NCI-H2029 (cell line): ENCODE measurements at places on chromosomes 3 and 15.

DNA sequence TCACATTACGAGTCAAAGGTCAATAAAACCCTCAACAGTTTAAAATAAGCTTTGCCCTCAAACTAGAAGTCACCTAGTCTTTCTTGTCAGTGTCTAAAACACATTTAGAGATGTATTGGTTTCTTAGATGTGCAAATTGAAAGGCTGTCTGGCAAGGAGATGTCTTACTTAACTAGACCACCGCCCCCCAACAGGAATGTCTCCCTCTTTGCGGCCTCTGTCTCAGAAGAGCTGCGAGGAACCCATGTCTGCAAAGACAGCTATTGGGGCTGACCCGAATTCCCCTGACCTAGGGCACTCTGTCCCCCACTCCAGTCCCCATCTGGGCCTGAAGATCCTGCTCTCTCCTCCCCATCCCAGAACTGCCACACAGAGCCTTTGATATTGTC is 46.3 kb downstream of the ZIC4 start:
- DNase-seq, result no peak

DNA sequence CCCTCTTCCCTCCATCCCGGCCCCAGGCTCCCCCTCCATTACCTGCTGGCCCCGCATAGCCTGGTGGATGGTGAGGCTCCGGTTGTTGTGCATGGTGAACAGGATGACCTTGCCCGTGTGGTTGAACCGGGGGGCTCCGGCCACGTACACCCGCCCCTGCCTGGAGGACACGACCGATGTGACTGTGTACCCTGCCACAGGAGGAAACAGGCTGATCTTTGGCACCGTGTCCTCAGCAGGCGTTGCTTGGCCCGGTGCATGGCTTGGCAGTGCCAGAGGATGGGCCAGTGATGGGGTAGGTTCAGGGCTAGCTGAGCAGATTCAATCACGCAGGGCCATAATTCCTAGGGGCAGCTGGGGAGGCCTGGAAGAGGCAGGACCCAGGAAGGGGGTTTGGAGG is 58.1 kb downstream of the FEM1B start:
- no peak for DNase-seq

GRCh38 chr15:55357774-55358173 is 38.8 kb downstream of the PIGB start:
- no peak for DNase-seq

DNA sequence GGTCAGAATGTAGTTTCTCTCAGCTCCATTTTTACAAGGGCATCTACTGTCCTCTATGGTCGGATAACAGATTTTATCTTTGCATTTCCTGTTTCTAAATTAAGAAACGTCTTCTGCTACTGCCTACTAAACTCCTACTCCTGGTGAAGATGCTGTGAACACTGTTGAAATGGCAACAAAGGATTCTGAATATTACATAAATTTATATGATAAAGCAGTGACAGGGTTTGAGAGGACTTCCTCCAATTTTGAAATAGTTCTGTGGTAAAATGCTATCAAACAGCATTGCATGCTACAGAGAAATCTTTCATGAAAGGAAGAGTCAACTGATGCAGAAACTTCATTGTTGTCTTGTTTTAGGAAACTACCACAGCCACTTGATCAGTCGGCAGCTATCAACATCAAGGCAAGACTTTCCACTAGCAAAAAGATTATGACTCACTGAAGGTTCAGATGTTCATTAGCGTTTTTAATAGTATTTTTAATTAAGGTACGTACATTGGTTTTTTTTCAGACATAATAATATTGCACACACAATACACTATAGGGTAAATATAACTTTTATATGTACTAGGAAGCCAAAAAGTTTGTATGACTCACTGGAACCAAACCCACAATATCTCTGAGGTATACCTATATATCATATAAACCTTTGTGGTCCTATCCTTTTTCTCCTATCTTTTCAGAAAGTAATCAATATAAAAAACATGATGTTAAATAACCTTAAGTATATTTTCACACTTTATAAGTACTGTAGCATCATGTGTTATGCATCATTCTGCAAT is 156.1 kb downstream of the STAG1 start:
- DNase-seq, result no peak

- peak; percentile 5 for DNase-seq
Measured at GRCh38 chr3:40800343-40800742, 275.6 kb downstream of the ZNF621 start.

DNA sequence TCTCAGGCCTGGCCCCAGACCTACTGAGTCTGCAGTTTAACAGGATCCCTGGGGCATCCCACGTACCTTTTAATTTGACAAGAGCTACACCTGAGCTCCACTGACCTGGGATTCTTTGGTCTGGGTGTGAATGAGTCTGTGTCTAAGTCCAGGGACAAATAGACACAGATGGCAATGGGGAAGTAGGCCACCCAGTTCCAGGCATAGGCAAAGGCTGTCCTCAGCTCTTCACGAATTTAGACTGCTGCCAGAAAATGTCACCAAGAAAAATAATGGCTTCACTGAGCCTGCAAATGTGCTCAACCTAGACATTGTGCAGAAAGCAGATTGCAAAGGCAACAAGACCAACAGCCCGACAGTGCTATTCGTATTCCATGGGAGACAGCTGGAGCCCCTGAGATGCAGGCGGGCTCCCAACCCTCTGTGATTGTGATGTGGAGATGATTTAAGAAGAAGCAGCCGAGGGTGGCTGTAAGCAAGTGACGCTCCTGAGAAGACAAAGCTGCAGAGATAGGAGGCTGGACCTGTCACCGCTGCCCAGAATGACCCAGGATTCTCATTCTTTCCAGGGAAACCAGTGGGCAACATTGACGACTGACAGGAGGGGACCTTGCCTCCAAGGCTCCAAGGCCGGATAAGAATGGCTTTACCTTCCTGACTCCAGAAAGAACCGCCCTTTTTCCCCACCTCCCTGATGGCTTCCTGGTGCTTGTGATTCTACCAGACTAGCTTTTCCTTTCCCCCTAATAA is 39.8 kb upstream of the IREB2 start:
- no peak for DNase-seq

- no peak for DNase-seq
Measured at GRCh38 chr3:98628317-98628716, 34.9 kb upstream of the CPOX start.

DNA sequence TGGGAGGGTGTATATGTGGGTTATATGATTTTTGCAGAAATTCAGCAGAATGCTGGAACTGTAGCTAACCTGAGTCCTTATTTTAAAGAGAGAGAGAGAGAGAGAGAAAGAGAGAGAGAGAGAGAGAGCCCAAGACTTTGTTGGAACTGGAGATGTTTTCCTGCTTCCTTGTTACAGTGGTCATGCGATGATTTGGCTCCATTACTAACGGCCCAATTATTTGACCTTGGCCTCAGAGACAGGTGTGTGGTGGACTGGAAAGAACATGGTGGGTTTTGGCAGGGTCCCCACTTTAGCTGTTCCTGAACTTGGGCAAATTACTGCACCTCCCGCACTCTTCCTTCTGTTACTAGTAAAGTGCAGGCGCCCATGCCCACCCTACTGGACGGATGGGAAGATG is 14.8 kb upstream of the ACSBG1 start:
- no peak for DNase-seq

GRCh38 chr3:52539010-52539653 is 2.7 kb downstream of the UQCC5 start:
- DNase-seq, result no peak

- DNase-seq, result no peak
Measured at GRCh38 chr3:12999147-13000140, 73.8 kb downstream of the IQSEC1 start.

- no peak for DNase-seq
Measured at GRCh38 chr15:64775551-64776401, at the start of gene RBPMS2. Gene RBPMS2, minus strand, starts transcription at chr15:64775589. Its CDS starts 270 bp downstream, at chr15:64775319.

DNA sequence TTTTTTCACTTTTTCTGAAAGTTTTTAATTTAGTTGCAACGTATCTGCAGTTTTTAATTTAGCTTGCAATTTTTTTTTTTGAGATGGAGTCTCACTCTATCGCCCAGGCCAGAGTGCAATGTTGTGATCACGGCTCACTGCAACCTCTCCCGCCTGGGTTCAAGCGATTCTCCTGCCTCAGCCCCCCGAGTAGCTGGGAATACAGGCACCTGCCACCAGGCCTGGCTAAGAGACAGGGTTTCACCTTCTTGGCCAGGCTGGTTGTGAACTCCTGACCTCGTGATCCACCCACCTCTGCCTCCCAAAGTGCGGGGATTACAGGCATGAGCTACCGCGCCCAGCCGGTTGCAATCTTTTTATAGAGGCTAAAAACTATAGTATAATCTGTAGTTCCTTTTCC is 142.9 kb upstream of the ALCAM start:
- DNase-seq, result no peak

- DNase-seq, result no peak
Measured at GRCh38 chr3:29605845-29606244, 325.0 kb downstream of the RBMS3 start.

DNA sequence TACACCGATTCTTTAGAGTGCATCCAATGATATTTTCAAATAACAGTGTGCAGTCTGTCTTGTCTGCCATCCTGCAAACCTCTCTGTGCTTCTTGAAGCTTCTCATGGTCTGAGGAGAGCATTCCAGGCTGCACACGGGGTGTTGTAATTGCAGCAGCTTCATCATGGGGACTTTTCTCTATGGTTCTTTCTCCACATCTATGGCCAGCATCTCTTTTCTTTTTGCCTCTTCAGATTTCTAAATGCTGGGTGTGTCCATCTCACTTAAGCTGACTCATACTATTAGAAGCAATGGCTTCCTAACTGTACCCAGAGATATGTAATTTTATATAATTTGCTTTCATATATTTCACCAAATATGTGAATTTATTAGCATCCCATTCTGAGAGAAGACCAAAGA is 63.8 kb upstream of the EPHB3 start:
- DNase-seq, result no peak

DNA sequence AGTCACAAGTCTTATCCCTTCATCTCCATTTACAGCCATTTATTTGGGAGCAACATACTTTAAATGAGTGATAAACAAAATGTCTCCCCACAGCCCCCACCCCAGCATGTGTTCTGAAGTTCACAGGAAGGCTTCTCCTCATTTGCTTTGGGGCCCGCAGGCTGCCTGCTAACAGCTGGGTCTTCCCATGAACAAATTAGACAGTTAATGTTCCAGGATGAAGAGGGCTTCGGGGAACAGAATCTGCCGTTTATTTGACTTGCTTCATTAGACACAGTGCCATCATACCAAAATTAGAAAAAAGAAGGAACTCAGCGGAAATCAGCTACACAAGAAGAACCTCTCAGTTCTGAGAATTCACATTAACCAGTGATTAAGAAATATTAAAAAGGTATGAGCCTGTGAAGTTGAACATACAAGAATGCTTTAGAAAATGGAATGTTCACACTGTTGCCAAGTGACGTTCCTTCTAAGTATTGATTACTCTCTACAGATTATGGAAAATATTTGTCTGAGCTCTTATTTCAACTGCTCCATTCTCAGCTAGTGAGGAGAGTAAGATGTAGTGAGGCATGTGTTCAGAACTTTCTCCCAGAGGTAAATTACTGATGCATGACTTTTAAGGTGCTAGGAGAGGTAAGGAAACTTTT is 107.5 kb upstream of the THBS1 start:
- no peak for DNase-seq

GRCh38 chr15:41281236-41281635 is 50.2 kb downstream of the CHP1 start:
- DNase-seq, result no peak

DNA sequence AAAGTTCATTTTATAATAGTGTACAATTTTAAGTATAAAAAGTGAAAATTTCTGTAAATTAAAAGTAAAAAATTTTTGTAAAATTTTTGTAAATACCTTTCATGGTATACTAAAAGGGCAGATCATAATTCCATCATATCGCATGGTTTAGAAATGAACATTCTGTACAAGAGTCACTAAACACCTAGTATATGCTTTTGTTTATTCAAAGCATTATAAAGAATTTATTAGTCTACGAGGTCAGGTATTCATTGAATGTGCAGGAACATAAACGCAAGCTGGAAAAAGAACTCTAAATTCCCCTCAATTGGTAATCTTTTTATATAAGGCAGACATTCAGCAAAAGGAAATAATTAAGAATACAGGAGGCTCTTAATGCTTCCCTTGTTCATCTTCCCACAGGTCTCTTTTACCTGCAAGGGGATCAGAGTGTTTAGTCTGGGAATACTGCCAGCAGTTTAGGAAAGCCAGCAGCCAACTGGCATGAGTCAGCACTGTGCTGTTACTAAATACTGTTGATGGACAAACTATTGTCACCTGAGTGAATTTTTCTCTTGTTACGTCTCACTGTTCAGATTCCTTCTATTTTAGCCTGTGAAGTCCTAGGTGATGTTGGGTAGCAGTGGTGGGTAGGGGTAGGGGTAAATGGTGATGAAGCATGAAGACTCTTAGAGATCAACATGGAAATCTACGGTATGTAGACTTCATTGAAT is 70.1 kb downstream of the UQCC5 start:
- DNase-seq, result peak; percentile 74

GRCh38 chr3:54917862-54918261 is 10.0 kb downstream of the LRTM1 start:
- DNase-seq, result no peak

- no peak for DNase-seq
Measured at GRCh38 chr15:61687651-61688050, 372.6 kb downstream of the VPS13C start.

DNA sequence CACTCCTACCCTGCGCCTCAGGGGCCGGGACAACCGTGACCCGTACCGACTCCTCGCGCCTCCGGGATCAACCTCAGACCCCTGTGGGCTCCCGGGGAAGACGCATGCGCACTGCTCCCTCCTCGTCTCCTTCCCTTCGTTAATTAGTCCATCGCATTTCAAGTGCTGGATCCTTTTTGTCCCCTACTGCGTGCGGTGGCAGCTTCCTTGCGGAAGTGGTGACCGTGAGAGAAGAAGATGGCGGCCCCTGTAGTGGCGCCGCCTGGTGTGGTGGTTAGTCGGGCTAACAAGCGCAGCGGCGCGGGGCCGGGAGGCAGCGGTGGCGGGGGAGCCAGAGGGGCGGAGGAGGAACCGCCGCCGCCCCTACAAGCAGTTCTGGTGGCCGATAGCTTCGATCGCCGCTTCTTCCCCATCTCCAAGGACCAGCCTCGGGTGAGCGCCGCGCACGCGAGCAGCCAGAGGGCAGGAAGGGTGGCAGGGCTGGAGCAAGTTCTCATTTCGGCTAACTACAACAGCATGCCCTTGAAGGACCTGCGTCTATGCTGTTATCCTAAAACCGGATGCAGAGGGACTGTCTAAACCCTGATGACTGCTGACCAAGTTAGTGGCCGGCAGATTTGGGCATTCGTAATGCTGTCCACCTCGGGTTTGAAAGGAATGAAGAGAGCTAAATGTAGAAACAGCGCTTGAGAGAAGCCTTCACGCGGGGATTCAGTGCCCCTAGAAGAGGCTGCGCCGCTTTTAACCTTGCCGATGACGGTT is at the start of gene EIF2B5:
EIF2B5 (plus strand) TSS at position 210 of the 762 bp plus-strand sequence; CDS start at position 238, 28 bp downstream.
- DNase-seq, result peak; percentile 95

DNA sequence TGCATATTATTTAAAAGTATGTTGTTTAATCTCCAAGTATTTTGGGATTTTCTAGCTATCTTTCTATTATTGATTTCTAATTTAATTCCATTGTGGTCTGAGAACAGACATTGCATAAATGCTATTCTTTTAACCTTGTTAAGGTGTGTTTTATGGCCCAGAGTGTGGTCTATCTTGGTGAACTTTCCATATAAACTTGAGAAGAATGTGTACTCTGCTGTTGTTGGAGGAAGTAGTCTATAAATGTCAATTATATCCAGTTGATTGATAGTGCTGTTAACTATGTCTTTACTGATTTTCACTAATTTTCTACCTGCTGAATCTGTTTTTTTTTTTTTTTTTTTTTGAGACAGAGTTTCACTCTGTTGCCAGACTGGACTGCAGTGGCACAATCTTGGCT is 180.9 kb downstream of the ZNF621 start:
- DNase-seq, result no peak
